ENCODE measurements at places on chromosomes 4 and X.

- H3K27me3 ChIP-seq = no peaks in the 10 kb centered on the region
- H3K27ac ChIP-seq = peak overlapping the region; percentile 84
- peak overlapping the region; percentile 74 for H3K4me3 ChIP-seq
- peak; percentile 69 for DNase-seq
- no peaks in the 10 kb centered on the region for H3K36me3 ChIP-seq
Observed at GRCh38 chrX:276581-277201, 4.5 kb upstream of the PLCXD1 start.

DNA sequence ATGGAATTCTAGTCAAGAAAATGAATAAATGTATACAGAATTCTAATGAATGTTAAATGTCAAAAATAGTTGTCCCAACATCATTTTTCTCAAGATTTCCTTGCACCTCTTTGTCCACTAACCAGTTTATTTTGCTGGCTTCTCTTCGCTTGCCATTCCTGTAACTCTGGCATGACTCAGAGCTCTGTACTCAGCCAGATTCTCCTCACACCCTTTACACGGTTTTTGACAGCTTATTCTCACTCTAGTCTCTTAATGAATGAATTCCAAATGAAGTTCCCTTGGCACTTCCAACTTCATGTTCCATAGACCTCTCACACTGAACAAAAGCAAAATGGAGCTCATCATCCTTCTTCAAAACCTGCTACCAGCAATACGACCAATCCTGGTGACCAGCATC lies 419.3 kb upstream of the SLIT2 start:
- H3K27me3 ChIP-seq = no peaks in the 10 kb centered on the region
- no peak for DNase-seq
- no peaks in the 10 kb centered on the region for H3K36me3 ChIP-seq
- H3K27ac ChIP-seq = no peak overlapping the region
- no peaks in the 10 kb centered on the region for H3K4me1 ChIP-seq

- H3K27me3 ChIP-seq = no peaks in the 10 kb centered on the region
- DNase-seq = no peak
- no peaks in the 10 kb centered on the region for H3K4me1 ChIP-seq
- H3K4me3 ChIP-seq = no peak overlapping the region
- H3K27ac ChIP-seq = no peak overlapping the region
- no peaks in the 10 kb centered on the region for H3K36me3 ChIP-seq
Observed at GRCh38 chr4:47498899-47499298, 13.8 kb downstream of the ATP10D start.

- peaks cover 11% of the 10 kb centered on the region for H3K4me1 ChIP-seq
- DNase-seq = no peak
- no peaks in the 10 kb centered on the region for H3K36me3 ChIP-seq
- H3K4me3 ChIP-seq = no peak overlapping the region
- no peak overlapping the region for H3K27ac ChIP-seq
Observed at GRCh38 chr4:147938496-147938895, 206.6 kb downstream of the ARHGAP10 start.

DNA sequence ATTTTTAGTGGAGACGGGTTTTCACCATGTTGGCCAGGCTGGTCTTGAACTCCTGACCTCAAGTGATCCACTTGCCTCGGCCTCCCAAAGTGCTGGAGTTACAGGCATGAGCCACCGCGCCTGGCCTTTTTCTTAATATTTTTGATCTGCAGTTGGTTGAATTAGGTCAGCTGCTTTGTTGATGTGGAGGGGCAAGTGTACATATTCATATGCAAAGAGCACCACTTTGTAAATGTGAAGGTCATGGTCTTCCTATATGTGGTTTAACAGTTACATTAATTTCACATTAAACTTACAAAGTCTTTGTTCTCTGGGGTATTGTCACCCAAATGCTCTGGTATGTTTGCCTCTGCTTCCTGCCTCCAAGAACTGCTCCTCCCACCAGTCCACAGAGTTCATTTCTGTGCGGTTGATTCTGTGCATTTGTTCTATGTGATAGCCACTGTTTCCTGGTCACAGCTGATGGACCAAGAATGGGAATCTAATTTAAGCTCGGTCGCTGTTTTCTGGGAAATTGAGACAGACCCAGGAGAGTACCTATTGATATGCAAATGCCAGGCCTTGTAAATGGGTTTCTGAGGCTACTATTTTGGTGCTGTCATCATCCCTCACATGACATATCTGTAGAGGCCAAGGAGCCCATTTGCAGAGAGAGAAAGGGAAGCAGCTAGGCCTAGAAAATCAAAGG lies 26.9 kb upstream of the HPSE start:
- H3K36me3 ChIP-seq = no peaks in the 10 kb centered on the region
- peaks cover 17% of the 10 kb centered on the region for H3K4me1 ChIP-seq
- no peak overlapping the region for H3K27ac ChIP-seq
- H3K4me3 ChIP-seq = no peak overlapping the region

DNA sequence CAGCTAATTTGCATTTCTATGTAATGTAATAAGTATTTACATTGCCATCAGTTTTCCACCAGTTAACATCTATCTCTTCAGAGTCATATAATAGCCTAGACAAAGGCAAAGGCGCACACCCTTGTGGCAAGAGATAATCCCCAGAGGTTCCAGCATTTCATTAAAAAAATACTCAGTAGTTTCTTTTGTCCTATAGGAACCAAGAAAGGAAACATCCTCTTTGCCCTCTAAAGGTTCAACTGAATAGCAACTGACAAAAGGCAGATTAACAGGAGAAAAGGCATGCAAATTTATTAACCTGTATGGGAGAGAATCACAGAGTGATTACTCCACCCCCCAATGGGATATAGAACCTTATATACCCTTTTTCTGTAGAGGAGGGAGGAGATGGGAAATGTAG lies 48.4 kb downstream of the MAGEB17 start:
- no peaks in the 10 kb centered on the region for H3K36me3 ChIP-seq
- no peak overlapping the region for H3K4me3 ChIP-seq
- no peak for DNase-seq
- no peak overlapping the region for H3K27ac ChIP-seq

- no peaks in the 10 kb centered on the region for H3K4me1 ChIP-seq
- H3K4me3 ChIP-seq = peak overlapping the region; percentile 36
Observed at GRCh38 chr4:6562931-6563901, 11.8 kb upstream of the MAN2B2 start.

DNA sequence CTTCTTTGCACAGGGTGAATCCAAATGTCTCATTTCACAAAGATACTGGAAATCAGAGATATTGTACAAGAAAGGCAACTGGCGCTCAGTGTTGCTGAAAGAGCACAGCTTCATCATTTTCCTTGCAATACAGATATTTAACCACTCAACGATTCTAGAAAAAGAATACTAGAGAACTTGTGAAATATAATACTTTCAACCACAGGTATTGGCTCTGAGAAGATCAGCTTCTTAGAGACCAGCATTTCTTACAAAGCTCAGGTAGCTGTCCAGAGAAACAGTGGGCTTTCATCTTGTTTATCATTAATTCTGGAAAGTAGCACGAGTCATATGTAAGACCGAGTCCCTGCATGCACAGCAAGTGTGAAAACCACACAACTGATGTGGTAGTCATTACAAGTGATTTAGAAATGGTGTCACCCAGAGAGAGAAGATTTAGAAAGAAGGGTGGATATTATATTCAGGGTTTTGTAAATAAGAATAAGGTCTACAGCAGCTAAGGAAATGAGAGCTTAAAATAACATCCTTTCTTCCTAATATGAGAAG lies 7.8 kb upstream of the PPARGC1A start:
- no peak overlapping the region for H3K4me3 ChIP-seq
- peaks cover 3% of the 10 kb centered on the region for H3K27me3 ChIP-seq
- H3K36me3 ChIP-seq = no peaks in the 10 kb centered on the region
- no peak for DNase-seq
- H3K27ac ChIP-seq = no peak overlapping the region

DNA sequence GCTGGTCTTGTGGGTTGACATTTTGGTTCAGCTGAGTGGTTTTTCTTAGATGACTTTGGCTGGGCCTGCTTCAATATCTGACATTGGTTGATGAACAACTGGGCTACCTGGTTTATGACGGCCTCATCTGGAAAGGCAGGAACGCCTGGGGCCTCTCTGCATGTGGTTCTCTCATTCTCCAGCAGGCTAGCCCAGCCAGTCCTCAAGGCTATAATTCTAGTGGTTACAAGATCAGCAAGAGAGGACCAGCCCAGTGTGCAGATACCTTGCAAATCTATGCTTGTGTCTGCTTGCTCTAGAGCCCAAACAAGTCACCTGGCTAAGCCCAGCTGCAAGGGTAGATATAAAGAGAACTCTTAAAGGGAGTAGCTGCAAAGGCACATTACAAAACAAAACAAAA lies 214.2 kb upstream of the PUDP start:
- no peak for DNase-seq
- H3K36me3 ChIP-seq = no peaks in the 10 kb centered on the region
- H3K4me3 ChIP-seq = no peak overlapping the region
- no peak overlapping the region for H3K27ac ChIP-seq

DNA sequence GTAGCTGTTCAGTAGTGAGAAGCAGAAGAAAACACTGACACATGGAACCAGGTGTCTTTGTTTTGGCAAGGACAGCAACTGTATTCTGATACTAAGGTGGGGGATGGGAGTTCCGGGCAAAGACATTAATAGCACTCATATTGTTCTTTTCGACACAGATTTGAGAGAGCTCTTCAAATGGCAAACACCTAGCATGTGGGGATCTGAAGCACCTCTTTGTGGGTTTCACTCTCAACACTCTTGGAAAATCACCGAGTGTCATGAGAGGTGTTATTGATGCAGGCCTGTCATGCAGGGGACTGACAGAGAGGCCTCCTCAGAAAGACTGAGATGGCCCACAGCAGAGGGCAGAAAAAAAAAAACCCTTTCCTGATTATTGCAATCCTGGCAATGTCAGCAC lies 228.4 kb upstream of the VCX start:
- no peaks in the 10 kb centered on the region for H3K27me3 ChIP-seq
- H3K4me3 ChIP-seq = no peak overlapping the region
- no peaks in the 10 kb centered on the region for H3K36me3 ChIP-seq
- DNase-seq = no peak
- H3K27ac ChIP-seq = no peak overlapping the region
- H3K4me1 ChIP-seq = no peaks in the 10 kb centered on the region

GRCh38 chrX:63428348-63428747 lies 77.2 kb upstream of the SPIN4 start:
- H3K4me1 ChIP-seq = no peaks in the 10 kb centered on the region
- H3K27me3 ChIP-seq = no peaks in the 10 kb centered on the region

GRCh38 chrX:43481576-43481975 lies 174.5 kb upstream of the MAOA start:
- H3K4me3 ChIP-seq = no peak overlapping the region
- DNase-seq = no peak
- H3K27ac ChIP-seq = no peak overlapping the region
- no peaks in the 10 kb centered on the region for H3K36me3 ChIP-seq
- no peaks in the 10 kb centered on the region for H3K4me1 ChIP-seq
- H3K27me3 ChIP-seq = no peaks in the 10 kb centered on the region

- DNase-seq = no peak
- H3K27me3 ChIP-seq = no peaks in the 10 kb centered on the region
- no peaks in the 10 kb centered on the region for H3K36me3 ChIP-seq
- no peak overlapping the region for H3K4me3 ChIP-seq
- H3K4me1 ChIP-seq = no peaks in the 10 kb centered on the region
Observed at GRCh38 chr4:55980725-55981124, 32.0 kb downstream of the CEP135 start.

DNA sequence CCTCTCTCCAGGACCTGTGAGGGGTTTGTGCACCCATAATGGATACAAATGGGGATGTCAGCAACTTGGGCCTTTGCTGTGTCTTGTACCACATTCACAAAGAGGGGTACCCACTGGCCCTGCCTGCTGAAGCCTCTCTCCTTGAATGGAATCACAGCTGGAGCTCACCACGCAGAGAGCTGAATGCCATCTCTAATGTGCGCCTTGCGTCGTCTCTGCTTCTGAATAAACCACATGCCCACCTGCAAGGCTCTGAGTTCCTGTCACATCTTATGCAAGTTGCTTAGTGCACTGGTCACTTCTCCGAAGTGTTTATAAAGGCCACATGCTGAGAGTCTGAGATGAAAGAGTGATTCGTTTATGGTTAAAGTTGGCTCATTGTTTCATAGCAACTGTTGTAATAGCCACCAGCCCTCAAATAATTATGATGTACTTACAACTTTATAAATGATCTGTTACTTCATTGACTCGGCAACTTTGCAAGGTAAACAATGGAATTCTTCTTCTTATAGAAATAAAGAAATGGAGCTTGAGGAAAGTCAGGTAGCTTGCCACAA lies 6.2 kb upstream of the PUDP start:
- no peaks in the 10 kb centered on the region for H3K4me1 ChIP-seq
- no peaks in the 10 kb centered on the region for H3K27me3 ChIP-seq
- no peaks in the 10 kb centered on the region for H3K36me3 ChIP-seq
- DNase-seq = no peak

- H3K4me3 ChIP-seq = no peak overlapping the region
- H3K27me3 ChIP-seq = no peaks in the 10 kb centered on the region
Observed at GRCh38 chr4:141247430-141247780, 26.7 kb downstream of the ZNF330 start.

GRCh38 chr4:38004062-38004461 lies 43.9 kb downstream of the PTTG2 start:
- H3K4me3 ChIP-seq = no peak overlapping the region
- no peaks in the 10 kb centered on the region for H3K27me3 ChIP-seq
- DNase-seq = no peak
- no peaks in the 10 kb centered on the region for H3K36me3 ChIP-seq
- no peak overlapping the region for H3K27ac ChIP-seq
- H3K4me1 ChIP-seq = peaks cover 26% of the 10 kb centered on the region

DNA sequence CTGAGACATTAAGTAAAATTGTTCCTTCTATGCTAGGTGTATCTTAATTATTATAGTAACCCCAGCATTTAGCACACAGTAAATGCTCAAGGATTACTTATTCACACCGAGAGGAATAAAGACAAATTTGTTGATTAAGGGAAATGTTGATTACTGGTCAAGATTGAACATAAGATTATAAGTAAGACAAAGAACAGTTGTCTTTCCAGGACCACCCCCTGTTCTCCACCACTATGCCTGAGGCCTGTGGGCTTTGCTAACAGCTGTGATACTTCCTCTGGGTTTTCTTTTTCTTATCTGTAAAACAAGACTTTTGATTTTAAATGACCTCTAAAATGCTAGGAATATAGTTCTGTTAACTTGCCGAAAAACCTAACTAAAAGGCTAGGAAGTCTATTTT lies 128.0 kb downstream of the DCLK2 start:
- DNase-seq = no peak
- H3K27ac ChIP-seq = no peak overlapping the region
- no peak overlapping the region for H3K4me3 ChIP-seq
- no peaks in the 10 kb centered on the region for H3K36me3 ChIP-seq
- peaks cover 8% of the 10 kb centered on the region for H3K4me1 ChIP-seq

DNA sequence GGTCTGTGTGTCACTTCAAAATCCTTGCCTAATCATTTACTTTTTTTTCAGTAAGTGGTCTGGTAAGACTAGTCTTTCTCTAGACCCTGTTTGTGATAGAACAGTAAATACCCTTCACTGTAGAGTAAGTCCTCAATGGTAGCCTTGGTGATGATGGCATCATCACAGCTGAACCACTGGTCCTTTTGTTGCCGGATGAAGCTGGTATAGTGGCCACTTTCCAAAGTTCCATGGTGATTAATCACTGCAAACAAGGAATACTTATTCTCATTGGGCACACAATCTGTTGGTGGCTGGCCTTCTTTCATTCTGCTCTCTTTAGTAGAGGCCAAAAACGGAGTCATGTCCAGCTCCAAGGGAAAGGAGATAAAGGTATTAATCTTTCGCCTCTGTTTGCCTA lies 2.9 kb downstream of the USP51 start:
- H3K27ac ChIP-seq = no peak overlapping the region
- H3K36me3 ChIP-seq = no peaks in the 10 kb centered on the region
- no peaks in the 10 kb centered on the region for H3K27me3 ChIP-seq
- peaks cover 8% of the 10 kb centered on the region for H3K4me1 ChIP-seq
- H3K4me3 ChIP-seq = no peak overlapping the region
- DNase-seq = no peak

- H3K36me3 ChIP-seq = no peaks in the 10 kb centered on the region
- no peaks in the 10 kb centered on the region for H3K27me3 ChIP-seq
- H3K27ac ChIP-seq = no peak overlapping the region
- H3K4me3 ChIP-seq = no peak overlapping the region
- H3K4me1 ChIP-seq = no peaks in the 10 kb centered on the region
Observed at GRCh38 chr4:109921384-109921808, 8.7 kb downstream of the EGF start.
